ENCODE measurements at places on chromosomes 4 and X.

- DNase-seq = peak; percentile 63
Observed at GRCh38 chrX:11555759-11556158, 110.0 kb downstream of the ARHGAP6 start.

- no peak for DNase-seq
Observed at GRCh38 chr4:21815651-21816377, 132.8 kb downstream of the KCNIP4 start.

DNA sequence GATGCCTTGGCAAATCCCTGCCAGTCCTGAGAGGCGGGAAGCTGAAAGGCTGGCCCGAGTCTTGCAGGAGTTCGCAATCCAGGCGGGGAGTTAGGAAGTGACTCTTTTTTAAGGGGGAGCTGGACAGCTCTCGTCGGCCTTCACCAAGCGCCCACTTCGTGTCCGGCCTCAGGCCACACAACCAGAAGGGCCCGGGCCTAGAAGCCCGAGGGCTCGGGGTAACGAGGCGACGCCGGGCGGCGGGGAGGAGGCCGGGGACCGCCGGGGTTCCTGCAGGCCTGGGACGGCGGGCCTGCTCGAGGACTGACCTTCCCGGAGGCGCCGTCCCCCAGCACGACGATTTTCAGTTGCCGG, 395 bp downstream of the RAB28 start:
- DNase-seq = peak; percentile 83

- no peak for DNase-seq
Observed at GRCh38 chr4:23382879-23383278, 507.0 kb downstream of the PPARGC1A start.

DNA sequence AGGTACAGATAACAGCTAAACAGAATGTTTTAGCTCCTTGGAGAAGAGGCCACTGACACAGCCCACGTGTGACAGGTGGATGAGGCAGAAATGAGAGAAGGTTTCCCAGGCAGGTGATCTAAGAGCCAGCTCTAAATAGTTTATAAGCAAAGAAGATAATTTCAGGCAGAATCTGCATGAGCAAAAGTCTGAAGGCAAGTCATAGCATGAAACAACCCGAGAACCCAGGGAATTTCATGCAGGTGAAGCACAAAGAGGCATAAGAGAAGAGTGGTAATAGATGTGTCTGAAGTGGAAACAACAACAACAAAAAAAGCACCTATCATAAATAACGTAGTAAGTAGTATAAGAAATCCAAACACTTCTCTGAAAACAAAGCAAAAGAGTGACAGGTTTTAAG, 275.8 kb upstream of the CPEB2 start:
- no peak for DNase-seq

GRCh38 chr4:81965911-81966310, 407.9 kb downstream of the HNRNPD start:
- DNase-seq = no peak

DNA sequence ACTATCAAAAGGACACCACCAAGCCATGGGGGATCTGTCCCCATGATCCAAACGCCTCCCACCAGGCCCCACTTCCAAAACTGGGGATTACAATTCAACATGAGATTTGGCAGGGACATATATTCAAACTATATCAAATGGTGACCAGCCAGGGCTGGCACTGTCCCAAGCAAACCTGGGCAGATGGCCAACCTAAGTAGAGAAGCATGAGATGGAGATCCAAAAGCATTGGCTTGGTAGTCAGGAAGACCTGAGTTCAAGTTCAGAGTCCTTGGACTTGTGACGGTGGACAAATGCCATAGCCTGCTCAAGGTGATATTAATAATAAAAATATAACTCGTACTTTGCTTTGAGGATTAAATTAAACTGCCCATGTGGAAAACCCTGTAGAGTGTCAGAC, 79.2 kb upstream of the HS3ST1 start:
- no peak for DNase-seq

GRCh38 chr4:12852338-12853307, 631.5 kb downstream of the RAB28 start:
- DNase-seq = peak; percentile 56

- peak; percentile 64 for DNase-seq
Observed at GRCh38 chrX:154805696-154806091, 409 bp upstream of the MPP1 start.

DNA sequence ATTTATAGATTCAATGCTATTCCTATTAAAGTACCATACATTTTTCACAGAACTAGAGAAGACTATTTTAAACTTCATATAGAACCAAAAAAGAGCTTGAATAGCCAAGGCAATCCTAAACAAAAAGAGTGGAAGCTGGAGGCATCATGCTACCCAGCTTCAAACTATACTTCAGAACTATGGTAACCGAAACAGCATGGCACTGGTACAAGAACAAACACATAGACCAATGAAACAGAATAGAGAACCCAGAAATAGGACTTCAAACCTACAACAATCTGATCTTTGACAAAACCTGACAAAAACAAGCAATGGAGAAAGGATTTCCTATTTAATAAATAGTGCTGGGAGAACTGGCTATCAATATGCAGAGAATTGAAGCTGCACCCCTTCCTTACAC, 134.2 kb upstream of the PAQR3 start:
- no peak for DNase-seq

GRCh38 chr4:99998062-99998867, 48.2 kb upstream of the H2AZ1 start:
- peak; percentile 56 for DNase-seq

DNA sequence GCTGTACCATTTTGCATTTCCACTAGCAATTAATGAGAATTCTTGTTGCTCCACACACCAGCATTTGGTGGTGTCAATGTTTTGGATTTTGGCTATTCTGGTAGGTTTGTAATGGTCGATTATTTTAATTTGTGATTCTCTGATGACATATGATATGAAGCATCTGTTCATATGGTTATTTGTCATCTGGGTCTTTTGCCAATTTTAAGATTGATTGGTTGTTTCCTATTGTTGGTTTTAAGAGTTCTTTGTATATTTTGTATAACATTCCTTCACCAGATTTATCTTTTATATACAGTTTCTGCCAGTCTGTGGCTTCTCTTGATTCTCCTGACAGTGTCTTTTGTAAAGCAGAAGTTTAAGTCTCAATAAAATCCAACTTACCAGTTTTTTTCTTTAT, 18.5 kb upstream of the BDH2 start:
- DNase-seq = peak; percentile 9

- DNase-seq = no peak
Observed at GRCh38 chr4:120317713-120318112, 251.1 kb upstream of the MAD2L1 start.

DNA sequence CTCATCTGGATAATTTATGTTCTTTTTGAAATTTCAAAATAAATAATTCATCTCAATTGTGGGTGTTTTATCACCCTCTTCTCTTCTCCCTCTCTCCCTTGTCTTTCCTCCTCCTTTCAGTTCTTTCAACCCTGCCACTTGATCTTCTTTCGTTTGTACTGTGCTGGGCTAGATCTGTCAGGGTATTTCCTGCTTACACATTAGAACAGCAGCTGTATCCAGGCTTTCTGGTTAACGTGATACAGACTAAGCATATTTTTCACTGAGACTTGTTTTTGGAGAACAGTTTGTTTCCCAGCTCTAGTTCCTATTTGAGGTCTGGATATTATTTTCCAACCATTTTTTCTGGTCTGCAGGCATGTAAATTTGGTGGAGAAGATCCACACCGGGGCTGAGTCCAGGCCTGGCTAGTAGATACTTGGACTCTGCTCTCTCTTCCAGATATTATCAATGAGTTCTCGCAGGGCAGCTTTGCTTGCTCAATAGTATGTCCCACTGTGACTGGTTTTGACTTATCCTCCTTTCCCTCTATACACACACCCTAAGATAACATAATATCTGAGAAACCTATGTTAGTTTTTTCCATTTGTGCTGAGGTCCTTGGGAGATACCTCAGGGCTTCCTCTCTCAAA, 1310.7 kb upstream of the TENM3 start:
- peak; percentile 1 for DNase-seq

- no peak for DNase-seq
Observed at GRCh38 chr4:53147197-53147596, 218.7 kb downstream of the SCFD2 start.

DNA sequence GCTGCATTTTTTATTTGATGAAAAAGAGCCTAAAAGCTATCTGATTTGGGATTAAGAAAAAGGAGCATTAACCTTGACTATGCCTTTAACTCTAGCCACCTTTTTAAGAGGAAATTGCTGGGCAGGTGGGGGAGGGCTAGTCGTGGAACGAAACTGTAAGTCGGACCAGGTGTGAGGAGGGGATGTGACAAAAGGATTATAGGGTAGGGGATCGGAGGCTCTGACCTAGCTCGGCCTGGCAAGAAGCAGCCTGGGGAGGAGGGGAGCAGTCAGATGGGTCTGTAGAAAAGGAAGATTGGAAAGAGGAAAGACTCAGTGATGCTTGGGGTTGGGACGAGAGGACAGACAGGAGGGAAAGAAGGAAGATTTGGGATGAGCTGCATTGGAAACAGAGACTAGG, 21.1 kb upstream of the SPCS3 start:
- DNase-seq = no peak

DNA sequence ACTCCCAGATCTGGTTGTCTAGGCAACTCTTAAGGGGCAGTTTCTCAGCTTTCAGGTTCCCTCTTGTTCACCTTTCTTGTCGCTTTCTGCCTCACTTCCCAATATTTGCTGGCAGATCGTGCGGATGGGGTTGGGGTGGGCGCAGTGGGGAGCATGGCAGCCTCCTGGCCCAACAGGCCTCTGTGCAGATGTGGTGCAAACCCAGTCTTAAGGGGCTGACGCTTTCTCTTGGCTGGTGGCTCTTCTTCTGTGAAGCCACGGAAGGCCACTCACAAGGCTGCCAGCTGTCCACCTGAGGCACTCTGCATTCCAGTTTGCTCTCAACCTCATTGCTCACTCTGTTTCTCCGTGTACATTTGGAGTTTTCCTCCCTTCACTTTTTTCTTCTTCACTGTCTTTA, 61.7 kb downstream of the NBDY start:
- no peak for DNase-seq

- DNase-seq = no peak
Observed at GRCh38 chr4:161642708-161643107, 521.1 kb downstream of the FSTL5 start.

- DNase-seq = peak; percentile 98
Observed at GRCh38 chr4:152590179-152591031, 54.5 kb upstream of the FBXW7 start.

GRCh38 chr4:10773656-10774055, 89.1 kb upstream of the CLNK start:
- DNase-seq = no peak

- no peak for DNase-seq
Observed at GRCh38 chr4:100356172-100356571, 161.7 kb downstream of the EMCN start.

GRCh38 chr4:100261346-100261745, 71.1 kb upstream of the DDIT4L start:
- no peak for DNase-seq

DNA sequence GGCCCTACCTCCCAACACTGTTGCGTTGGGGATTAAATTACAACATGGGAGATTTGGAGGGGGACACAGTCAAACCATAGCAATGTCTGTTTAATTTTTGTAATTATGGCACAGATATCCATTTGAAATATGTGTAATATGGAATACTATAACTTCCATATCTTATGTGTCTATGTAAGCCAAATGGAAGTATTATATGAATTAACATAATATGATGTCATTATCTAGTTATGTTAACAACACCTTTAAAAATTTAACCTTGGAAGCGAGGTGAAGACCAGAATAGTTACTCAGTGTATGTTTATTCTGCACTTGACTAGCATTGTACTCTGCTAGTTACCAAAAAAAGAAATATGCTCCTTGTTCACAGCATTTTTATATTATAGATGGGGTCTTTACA, 4.3 kb downstream of the SMARCA5 start:
- DNase-seq = no peak

- DNase-seq = peak; percentile 66
Observed at GRCh38 chrX:109709129-109709631, 23.9 kb downstream of the ACSL4 start.

DNA sequence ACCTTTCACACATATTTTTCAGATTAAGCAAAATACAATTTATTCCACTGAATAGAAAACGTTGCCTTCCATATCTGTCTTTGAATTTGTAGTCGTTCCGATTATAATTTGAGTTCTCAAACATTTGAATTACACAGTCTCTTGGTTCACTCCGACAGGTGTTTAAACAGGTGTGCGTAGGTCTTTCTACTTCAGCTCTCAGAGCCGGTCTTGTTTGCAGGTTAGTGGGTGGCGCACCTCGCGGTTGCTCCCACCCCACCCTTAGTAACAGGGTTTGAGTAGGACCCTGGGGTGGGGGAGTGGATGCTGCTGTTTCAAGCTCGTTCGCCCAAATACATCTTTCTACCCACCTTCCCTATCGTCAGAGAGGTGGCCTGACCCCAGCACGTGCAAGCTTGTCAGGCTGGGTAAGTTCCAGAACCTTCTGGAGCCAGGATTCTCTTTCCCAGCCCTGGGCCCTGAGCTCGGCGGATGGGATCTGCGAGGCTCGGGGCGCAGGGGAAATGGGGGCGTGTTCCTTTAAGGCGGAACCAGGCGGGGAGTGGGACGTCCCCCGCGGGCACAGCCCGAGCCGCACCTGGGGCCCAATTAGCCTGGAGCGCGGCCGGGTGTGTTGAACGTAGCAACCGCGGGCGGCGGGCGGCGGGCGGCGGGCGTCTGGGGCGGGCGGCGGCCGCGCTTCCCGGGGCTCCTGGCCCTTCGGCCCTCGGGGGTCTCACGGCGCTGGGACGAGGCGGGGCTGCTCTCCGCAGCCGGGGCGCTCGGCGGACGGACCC, at the start of gene FAM149A:
FAM149A (plus strand) TSS at position 591 of the 776 bp plus-strand sequence.
- DNase-seq = no peak

DNA sequence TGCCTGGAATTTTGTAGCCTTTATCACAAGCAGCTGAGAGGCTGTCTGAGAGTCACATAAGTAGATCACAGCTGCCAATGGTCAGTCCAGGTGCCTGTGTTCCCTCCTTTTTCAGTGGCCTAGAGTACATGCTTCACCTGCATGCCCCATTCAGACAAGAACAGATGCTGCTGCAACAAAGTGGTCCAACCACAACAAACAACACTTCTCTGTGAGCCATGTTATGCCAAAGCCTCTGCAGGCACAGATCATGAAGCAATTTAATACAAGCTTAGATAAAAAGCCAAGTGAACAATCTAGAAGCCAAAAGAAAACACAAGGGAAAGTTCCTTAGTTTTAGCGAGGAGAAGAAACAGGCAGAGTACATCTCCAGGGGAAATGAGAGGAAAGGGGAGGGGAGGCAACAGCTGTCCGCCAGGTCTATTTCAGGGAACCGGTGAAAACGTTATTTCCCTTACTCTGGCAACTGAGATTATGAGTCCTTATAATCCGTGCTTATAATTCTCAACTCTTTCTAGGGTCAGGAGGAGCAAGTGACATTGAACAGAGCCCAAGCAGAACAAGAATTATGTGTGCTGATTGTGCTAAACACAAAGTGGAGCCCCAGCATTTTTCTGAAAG, 92.6 kb downstream of the TSPAN5 start:
- no peak for DNase-seq

- DNase-seq = no peak
Observed at GRCh38 chr4:83237591-83237990, 47.0 kb downstream of the COQ2 start.

GRCh38 chr4:173367285-173367684, 3.5 kb upstream of the SAP30 start:
- peak; percentile 7 for DNase-seq
